ENCODE measurements at places on chromosomes 5 and 9.

DNA sequence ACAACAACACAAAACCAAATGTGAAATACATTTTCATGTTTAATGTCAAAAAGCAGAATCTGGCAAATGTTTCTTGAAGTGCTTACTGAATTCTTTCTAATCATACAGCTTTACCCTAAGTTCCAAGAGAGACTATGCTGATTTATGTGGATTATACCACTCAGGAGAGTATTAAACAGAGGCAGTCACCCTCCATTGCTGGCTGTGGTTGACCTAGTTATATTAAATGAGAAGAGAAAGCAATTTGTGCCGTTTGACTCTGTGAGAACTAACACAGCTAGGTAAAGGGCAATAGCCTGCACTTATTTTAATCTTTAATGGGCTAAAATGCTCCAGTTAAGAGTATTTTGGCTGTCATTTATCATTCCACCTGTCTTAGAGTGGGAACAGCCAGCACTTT is 62.6 kb downstream of the ELL2 start:
- DNase-seq = no peak

DNA sequence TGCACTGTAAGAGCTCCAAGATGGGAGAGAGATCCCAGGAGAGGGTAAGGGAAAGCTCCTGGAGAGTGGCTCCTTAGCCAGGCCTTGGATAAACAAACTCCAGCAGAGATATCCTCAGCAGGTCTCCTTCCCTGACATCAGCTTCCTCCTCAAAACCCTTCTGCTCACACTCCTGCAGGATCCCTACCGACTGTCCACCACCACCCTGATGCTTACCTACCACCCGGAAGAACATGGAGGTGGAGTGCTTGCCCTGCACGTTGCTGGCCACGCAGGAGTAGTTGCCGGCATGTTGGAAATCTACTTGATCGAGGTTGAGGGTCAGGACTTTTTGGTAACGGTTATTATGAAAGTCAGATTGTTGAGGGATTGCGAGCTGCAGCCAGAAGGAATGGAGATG is 9.3 kb downstream of the CSF1R start:
- no peak for DNase-seq

DNA sequence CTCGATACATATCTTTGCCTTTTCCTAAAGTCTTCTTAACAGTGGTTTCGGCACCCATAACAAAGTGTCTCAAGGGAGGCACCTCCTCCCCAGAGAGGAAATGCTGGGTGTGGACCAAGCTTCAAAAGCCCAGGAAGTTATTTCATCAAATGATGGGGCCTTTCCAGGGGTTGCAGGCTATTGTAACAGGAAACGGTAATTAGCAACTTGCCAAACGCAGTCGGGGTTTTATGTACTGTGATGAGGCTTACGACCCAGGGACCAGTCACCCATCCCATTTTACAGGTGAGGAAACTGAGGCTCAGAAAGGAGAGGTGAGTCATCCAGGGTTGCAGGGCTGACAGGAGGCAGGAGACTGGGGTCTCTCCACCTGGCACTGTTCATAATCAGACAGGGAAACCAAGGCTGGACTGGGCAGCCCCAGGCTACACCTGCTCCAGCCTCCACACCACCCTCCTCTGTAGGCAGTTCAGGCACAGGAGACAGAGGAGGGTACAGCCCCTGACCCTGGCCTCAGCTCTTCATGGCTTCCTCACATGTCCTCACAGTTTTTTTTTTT is 30.0 kb upstream of the SUSD3 start:
- DNase-seq = no peak

DNA sequence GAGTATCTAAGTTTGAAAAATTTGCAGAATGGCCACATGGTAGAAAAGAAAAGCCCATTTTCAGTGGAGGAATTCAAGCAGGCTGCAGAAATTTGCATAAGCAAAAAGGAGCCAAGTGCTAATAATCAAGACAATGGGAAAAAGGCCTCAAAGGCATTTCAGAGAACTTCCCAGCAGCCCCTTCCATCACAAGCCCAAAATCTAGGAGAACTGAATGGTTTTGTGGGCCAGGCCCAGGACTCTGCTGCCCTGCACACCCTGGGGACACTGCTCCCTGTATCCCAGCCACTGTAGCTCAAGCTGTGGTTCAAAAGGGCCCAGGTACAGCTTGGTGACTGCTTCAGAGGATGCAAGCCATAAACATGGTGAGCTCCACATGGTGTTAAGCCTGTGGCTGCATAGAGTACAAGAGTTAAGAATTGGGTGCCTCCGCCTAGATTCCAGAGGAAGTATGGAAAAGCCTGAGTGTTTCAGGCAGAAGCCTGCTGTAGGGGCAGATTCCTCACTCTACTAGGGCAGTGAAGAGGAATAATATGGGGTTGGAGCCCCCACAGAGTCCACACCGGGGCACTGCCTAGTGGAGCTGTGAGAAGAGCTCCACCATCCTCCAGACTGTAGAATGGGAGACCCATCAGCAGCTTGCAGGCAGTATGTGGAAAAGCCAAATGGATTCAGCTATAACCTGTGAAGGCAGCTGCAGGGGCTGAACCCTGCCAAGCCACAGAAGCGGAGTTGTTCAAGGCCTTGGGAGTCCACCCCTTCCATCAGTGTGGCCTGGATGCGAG is 720.7 kb upstream of the CTNND2 start:
- no peak for DNase-seq

DNA sequence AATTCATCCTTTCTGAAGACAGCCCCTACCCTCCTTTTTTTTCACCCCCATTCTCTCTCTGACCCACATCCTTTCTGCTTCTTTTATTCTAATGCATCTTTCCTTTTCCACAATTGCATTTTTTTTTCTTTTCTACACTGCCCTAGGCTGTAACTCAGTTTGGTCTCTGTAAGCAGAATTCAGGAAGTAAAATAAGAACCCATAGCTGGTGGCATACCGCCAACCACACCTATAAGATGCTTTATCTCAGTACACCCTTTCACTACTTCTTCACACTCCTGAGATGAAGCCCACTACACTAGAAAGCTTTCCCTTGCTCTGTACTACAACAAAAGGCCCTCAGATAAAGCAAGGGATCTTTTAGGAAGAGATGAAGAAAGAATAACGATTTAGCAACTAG is 16.1 kb upstream of the TSSK1B start:
- DNase-seq = no peak

DNA sequence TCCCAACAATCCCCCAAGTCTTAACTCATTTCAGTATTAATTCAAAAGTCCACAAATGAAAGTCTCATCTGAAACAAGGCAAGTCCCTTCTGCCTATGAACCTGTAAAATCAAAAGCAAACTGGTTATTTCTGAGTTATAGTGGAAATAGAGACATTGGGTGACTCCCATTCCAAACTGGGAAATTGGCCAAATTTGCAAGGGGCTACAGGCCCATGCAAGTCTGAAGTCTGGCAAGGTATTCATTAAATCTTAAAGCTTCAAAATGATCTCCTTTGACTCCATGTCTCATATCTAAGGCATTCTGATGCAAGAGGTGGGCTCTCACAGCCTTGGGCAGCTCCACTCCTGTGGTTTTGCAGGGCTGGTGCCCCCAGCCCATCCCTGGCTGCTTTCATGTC is 167.9 kb downstream of the HTR1A start:
- no peak for DNase-seq

DNA sequence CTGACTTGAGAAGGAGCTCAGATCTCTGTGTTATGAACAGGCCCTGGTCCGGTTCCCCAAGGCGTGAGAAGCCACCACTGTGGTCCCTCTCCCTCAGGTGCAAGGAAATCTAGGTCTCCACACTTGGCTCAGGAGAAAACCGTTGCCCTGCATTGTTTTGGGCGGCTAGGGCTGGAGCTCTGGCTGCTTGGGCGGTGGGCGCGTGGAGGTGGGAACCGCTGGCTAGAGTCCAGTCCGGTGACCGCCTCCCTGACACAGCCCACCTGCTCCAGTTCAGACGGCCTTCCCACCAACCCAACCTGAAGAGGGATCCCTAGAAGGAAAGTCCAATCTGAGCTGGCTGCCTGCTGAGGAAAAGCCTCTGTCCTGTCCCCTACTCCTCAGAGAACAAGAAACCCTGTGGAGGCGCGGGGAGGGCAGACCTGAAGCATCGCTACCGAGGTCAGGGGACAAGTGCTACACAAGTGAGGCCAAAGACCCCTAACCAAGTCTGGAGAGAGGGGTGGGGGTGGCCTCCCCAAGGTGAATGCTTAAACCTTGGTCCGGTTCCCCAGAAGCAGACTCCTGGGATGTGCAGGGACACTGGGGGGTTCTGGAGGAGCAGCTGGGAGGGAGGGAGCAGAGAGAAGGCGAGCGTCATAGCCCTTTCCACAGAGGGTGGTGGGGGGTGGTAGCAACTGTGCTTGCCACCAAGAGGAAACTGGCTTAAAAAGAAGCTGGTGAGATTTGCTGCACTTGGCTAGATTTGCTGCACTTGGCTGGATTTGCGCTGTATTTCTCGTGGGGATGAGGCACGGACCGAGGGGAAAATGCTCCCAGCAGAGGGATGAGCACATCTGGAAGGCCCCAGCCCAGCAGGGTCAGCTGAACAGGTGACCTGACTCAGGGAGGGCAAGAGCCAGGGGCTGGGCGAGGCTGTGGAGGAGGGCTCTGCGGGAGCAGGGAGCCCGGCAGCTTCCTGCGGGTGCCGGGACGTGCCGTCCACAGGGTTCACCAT is 65.2 kb downstream of the RAPGEF1 start:
- no peak for DNase-seq

DNA sequence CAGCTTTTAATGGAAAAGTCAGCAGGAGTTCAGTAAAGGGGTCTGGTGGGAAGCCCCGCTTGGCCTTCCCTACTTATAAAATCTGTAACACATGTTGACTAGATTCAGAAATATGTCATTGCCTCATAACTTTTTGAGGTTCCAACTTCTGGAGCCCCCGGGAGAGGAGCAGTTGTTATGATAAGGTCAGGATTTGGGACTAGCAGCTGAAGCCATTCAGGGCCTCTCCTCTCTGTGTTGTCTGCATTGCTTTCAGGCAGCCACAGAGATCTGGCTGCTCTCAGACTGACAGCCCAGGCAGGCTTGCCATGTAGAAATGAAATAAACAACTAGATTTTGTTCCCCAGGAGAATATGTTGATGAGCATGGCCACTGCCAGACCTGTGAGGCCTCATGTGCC is 167.1 kb downstream of the RFK start:
- no peak for DNase-seq

DNA sequence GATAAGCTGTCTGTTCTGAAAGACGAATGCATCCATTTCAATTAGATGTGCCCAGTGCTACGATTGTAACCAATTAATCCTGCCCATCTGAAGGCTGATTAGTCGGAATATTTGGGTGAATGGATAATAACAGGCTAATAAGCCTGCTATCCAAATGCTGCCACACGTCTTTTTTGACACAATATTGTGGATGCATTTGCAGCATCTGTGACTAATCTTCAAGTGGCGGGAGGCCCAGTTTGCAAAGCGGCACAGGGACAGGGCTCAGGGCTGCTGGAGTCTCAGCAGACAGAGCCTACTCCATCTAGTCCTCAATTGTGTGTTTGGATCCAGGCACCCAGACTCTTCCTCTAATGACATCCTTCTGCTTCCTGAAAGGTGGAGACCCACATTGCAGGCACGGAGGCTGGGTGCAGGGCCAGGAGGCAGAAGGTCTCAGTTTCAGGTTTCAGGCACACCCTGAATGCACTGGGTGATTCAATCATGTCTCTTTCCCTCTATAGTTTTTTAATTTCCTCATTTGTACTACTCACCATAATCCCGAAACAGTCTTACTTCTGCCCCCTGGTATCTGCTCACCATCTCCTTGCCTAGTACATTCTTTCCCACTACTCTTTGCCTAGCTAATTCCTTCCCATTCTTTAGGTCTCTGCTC is 169.6 kb downstream of the ASTN2 start:
- no peak for DNase-seq

- no peak for DNase-seq
Measured at GRCh38 chr5:114265432-114266060, 96.3 kb upstream of the KCNN2 start.

DNA sequence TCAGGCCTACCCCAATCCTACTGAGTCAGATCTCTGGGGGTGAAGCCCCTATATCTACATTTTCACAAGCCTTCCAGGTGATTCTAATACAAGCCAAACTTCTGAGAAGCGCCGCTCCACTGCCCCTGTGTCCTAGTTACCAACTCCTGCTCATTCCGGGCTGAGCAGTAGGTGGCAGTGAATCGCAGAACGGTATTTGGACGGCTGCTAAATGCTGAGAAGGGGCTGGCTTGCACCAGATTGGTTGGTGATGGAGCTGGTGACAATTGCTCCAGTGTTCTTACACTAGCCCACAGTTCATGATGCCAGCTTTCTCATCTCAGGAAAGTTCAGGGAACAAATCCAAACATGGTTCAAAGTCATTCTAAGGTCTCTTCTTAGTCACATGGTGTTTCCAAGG is 31.1 kb upstream of the FGF1 start:
- peak; percentile 46 for DNase-seq

GRCh38 chr5:172973127-172973916 is 10.2 kb upstream of the ATP6V0E1 start:
- no peak for DNase-seq

DNA sequence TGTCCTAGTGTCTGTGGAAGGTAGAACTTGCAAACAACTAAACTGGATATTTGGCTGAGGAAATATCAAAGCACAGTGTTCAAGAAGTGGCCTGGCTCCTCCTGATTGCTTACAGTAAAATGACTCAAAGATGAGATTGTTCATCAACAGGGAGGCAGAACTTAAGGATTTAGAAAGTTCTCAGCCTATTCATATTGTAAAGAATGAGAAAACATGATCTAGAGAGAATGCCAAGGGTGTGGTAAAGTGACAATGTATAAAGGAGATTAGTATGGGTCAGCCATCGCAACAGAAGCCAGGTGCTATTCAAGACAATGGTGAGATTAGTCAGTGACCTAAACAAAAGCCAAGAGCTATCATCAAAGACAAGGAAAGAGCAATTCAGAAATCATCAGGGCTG is 372.3 kb downstream of the SPOCK1 start:
- DNase-seq = peak; percentile 28

DNA sequence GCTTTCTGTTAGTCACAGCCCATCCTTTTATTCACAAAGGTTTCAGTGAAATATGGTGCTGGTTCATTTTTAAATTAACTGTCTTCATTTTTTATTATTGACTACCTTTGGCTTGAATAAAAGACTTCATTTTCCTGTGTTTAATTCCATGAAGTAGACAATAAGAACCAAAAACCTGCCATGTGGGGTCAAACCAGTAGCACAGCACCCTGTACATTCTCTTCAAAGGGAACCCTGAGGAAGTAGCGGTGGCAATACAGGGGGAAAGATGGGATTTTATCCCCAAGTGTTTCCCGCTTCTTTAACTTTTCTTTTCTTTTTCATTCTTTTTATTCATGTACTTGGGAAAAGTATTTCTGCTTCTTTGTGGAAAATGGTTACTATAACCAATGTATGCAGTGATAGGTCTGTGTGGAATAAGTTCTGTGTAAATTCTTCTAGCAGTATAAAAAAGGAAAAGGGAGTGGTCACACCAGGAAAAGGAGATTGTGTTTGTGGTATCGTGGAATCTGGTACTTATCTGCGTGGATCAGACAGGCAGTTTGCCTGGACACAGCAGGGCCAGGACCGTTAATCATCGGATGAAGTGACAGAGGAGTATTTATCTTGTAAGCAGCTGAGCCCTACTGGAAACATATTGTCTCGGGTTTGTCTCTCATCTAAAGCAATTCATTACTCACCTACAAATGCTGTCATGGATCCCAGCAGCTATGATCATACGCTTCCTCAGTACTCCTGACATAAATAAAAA is 94.2 kb downstream of the PPIC start:
- DNase-seq = no peak

Data from HAP-1 (cell line).